ENCODE measurements at places on chromosomes 1 and 21.

GRCh38 chr1:17885663-17886320 lies 130.7 kb downstream of the ACTL8 start:
- no peak for DNase-seq

DNA sequence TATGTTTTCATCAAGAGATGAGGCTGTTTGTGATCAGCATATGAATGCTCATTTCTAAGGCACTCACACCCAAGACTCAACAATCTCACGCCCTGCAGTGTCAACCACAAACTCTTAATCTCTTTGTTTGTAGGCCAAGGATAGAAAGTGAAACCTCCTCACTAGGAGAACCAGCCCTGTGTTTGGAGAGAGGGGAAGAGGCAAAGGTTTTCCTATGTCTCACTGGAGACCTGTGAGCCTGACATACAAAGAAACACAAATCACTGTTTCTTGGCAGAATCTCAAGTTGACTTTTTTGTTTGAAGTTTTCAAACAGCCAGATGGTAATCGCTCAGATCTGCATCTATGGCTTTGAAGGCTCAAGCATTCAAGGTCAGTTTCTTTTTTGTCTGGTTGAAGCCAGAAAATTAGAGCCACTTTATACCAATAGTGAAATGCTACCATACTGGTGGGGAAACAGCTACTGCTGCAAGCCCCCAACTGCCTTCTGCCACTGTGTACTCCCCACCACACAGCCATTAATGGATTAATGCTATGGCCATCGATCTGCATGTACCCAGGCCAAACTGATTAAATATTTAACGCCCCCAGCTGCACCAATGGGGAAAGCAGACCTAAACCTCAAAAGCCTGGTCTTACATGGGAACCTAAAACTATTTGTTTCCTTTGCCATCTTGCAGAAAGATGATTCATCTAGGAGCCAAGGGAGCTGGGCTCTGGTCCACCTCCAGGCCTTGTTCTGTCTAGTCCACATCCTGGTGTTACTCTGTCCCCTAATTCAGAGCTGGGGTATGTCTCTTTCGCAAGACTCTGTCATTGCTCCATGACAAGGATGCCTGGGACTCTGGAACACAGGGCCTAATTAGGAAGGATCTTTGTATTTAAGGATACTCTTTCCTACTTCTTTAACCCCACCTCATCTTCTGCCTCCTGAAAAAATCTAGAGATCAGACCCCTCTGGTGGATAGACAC lies 16.3 kb downstream of the PDZK1 start:
- DNase-seq: no peak

DNA sequence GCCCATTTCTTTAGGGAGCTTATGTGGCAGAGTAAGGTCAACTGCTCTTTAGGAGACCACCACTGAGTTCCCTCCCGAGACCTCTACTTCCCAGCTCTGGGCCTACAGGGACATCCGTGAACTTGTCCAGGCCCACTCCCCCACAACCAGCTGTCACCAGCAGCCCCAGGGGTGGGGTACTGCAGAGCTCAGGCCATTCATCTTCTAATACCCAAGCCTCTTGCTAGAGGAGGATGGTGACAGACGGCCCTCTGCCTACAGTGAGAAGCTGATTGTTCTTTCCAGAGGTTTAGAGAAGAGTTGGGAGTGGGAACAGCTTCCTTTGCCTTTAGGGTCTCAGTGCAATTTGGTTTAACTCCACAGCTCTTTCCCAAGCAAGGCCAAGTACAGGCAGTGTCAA lies 33.2 kb upstream of the ARTN start:
- no peak for DNase-seq

- no peak for DNase-seq
Observed at GRCh38 chr21:19124691-19125090, 721.1 kb upstream of the TMPRSS15 start.
